ENCODE measurements at places on chromosomes 7 and 10.

- no peak for DNase-seq
Measured at GRCh38 chr7:99028261-99028973, 115.5 kb downstream of the SMURF1 start.

- no peak for DNase-seq
Measured at GRCh38 chr10:24569828-24570657, 153.6 kb downstream of the ARHGAP21 start.

DNA sequence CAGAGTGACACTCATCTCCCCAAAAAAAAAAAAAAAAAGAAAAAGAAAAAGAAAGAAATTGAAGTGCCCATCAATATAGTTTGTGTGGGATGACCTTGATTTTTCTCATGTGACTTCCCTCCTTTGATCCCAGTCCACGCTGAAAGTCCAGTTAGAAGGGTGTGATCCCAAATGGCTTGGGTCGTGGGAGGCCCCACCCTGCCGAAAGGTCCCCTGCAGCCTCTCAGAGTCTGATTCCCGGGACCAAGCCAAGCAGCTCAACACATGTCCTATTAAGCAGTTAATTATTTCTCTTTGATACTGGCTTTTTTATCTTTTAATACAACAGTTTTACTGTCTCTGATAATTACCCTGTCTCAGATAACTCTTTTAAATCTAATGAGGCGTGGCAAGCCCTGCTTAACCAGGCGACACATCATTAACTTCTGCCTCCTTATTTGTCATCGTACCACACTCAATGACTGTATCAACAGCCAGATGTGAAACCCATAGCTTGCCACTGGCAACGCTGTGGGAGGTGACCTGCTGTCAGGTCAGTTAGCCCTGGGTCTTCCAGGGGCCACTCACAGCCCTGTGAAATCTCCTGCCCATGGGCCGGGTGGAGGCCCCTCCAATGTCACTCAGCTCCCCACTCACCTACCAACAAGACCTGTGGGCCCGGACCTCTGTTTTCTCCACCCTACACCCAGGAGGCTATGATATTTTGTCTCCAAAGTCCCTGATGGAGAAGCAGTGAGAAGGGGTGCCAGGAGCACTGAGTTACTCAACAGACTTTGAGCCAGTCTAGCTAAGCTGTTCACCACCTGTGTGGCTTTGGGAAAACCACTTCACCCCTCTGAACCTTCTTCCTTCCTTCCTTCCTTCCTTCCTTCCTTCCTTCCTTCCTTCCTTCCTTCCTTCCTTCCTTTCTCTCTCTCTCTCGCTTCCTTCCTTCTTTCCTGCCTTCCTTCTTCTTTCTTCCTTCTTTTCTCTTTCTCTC is 110.0 kb upstream of the SFMBT2 start:
- DNase-seq = no peak

- DNase-seq = no peak
Measured at GRCh38 chr7:136016649-136017395, 39.7 kb upstream of the MTPN start.

- no peak for DNase-seq
Measured at GRCh38 chr10:30708234-30708633, 78.7 kb upstream of the LYZL2 start.

GRCh38 chr10:118047157-118047719 is 497 bp upstream of the RAB11FIP2 start:
- DNase-seq = no peak

GRCh38 chr7:99498546-99498944 is 1.5 kb downstream of the ZNF394 start:
- no peak for DNase-seq
